ENCODE measurements at places on chromosomes 1 and 21.

GRCh38 chr1:81937791-81938450 lies 137.2 kb downstream of the ADGRL2 start:
- no peak for DNase-seq

- DNase-seq = no peak
Observed at GRCh38 chr1:170695955-170696590, 32.1 kb downstream of the PRRX1 start.

DNA sequence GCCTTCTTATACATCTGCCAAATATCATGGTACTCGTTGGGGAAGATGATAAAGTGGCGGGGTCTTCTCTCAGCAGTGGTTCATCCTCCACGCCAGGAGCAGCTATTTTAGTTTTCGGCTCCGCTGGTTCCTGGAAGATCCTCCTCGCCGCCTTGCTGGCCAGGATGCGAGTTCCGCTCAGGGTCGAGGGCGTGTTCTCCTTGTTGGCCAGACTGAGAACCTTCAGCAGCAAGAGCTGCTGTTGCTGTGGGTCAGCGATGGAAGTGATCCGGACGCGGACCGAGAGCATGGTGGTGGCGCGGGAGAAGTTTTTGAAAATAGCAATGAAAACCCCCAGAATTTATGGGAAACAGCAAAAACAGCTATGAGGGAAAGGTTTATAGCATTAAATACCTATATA lies 11.4 kb upstream of the CFAP126 start:
- no peak for DNase-seq

- no peak for DNase-seq
Observed at GRCh38 chr1:97334454-97334853, 586.4 kb downstream of the DPYD start.

GRCh38 chr1:203044546-203045250 lies 18.4 kb downstream of the PPFIA4 start:
- no peak for DNase-seq

- DNase-seq = no peak
Observed at GRCh38 chr1:93702828-93703183, 21.2 kb upstream of the BCAR3 start.

DNA sequence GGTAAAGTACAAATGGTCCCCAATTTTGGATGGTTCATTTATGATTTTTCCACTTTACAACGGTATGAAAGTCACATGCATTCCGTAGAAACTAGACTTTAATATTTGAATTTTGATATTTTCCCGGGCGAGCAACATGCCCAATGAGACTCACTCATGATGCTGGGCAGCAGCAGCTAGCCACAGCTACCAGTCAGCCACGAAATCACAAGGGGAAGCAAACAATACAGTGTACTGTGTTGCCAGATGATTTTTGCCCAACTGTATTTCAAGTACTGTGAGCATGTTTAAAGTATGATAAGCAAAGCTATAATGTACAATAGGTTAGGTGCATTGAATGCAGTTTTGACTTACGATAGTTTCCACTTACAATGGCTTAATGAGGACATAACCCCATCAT lies 266.8 kb downstream of the VAV3 start:
- no peak for DNase-seq

GRCh38 chr1:192587386-192588266 lies 12.1 kb downstream of the RGS1 start:
- no peak for DNase-seq

GRCh38 chr1:34066981-34067603 lies 97.9 kb downstream of the CSMD2 start:
- no peak for DNase-seq

GRCh38 chr21:24208562-24209260 lies 1398.6 kb downstream of the MRPL39 start:
- DNase-seq = no peak

GRCh38 chr1:111127923-111128643 lies 11.8 kb downstream of the DRAM2 start:
- peak; percentile 28 for DNase-seq

GRCh38 chr1:172040466-172040865 lies 199.2 kb downstream of the DNM3 start:
- no peak for DNase-seq

- no peak for DNase-seq
Observed at GRCh38 chr1:18481190-18481920, 625 bp downstream of the KLHDC7A start.

DNA sequence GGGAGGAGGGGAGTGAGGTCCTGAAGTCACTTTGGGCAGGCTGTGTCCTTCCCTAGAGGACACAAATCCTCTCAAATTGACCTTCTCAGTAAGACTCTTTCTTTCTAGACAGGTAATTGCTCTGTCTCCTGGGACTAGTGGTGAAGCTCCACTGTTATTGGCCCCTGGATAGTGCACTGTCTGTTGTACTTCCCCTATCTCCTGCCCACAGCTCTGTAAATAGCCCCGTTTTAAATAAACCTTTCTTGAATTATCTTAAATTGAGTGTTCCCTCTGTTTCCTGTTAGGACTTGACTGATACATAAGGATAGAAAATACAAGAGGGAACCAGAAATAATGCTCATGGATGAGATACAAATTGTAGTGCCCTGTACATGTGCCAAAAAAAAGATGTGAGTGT lies 229.5 kb upstream of the USP24 start:
- no peak for DNase-seq

DNA sequence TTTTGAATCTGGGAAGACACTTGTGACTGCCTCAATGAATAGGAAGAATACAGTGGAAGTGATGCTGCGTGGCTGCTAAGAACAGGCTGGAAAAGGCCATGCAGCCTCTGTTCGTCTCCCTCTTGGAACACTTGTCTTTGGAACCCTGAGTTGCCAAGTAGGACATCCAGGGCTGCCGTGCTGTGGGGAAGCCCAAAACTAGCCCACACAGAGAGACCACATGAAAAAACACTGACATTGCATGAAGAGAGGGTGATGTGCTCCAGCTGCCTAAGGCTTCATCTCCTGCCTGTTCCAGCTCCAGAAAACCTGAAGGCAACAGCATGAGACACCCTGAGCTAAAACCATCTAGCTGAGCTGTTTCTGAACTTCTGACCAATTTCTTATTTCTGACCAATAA lies 61.1 kb upstream of the GNG4 start:
- no peak for DNase-seq

DNA sequence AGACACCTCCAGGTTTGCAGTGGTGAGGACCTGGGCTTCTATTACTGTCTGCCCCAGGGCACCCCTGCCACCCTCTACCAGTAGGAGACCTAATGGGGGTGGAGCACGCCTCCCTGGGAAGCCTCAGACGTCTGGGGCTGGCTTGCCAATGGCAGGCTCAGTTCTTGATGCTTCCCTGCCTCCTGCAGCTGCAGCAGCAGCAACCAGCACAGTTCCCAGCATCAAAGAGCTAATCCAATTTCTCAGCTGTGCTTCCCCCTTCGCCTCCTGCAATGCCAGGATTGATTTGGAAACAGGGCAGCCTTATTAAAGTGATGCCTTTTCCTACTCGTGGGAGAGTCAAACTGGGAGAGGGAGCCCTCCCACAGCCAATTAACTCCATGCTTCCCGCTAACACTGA lies 8.2 kb downstream of the SYT2 start:
- no peak for DNase-seq

DNA sequence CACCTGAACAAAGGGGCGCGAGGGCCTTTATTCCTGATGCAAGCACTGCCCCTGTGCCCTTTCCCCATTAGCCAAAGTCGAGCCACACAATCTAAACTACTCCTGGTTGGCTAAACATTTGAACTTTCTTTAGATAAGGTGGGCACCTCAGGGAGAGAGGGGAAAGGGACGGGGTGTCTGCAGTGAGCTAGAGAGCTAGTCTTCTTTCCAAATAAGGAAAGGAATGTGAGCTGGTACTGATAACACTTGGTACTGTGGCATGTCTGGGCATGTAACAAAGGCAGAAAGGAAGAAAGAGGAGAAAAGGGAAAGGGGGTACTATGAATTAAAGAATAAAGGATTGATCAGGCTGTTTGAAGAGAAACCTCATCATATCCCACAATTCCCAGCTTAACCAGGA lies 62.8 kb downstream of the OVGP1 start:
- no peak for DNase-seq

DNA sequence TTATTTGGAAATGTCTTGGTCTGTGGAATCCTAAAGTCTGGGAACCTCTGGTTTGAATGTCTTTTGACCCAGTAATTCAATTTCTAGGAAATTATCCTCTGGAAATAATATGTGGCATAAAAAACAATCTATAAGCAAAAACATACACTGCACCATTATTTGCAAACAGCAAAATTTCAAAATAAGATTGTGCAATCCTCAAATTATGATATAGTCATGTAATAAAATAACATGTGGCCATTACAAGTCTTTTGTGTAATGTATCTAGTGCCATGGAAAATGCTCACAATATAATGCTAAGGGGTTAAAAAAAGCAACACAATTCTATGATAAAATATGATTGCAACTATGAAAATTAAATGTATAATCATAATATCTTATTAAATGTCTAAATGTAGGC lies 312.9 kb upstream of the RUNX1 start:
- DNase-seq = no peak

DNA sequence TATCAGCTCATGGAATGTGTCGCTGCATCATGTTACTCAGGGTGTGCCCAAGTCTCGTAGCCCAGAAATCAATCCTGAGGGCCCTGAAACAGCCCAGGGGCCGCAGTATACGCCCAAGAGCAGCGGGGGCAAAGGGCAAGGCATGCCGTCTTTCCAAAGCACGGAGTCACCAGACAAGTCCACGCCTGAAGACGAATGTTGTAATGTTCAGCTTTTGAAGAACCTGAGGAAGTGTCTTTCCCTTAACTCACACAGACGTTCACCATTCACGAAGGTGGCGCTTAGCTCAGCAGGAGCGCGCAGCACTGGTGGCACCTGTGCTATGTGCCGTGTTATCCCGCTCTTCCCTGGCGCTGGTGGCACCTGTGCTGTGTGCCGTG lies 18.8 kb upstream of the PWP2 start:
- no peak for DNase-seq

DNA sequence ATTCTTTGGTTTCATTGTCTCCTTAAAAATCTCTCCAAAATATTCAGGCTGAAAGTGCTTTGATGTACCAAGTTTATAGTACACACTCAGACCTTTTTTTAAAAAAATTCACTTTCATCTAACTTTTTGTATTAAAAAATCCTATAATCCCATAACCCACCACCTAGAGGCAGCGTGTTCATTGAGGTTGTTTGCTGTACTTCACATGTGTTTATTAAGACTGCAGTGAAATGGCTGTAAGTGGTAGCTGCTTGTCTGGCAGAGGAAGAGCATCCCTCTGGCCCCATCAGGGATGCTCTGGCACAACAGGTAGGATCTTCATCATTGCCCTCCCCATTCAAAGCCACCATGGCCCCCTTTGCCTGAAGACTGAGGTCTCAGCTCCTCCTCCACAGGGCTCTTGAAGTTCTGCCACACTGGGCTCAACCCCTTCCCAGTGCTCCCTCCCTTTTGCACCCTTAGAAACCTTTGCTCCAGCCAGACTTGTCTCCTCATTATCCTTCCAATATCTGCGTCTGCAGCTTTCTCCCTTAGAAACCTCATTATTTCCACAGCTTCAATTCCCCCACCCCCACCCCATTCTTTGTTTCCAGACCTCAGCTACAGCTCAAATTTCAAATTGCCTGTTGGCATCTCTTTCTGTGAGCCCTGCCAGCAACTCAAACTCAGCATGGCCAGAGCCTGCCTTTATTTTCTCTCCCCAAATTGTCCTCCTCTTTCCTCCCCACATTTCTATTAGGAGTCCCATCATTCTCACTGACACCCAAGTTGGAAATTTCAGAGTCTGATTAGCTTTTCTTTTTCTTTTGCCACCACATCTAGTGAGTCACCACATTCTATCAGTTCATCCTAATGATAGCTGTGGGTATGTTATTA lies 369.6 kb upstream of the USP24 start:
- no peak for DNase-seq

GRCh38 chr1:19650416-19651140 lies 6.5 kb downstream of the NBL1 start:
- no peak for DNase-seq

DNA sequence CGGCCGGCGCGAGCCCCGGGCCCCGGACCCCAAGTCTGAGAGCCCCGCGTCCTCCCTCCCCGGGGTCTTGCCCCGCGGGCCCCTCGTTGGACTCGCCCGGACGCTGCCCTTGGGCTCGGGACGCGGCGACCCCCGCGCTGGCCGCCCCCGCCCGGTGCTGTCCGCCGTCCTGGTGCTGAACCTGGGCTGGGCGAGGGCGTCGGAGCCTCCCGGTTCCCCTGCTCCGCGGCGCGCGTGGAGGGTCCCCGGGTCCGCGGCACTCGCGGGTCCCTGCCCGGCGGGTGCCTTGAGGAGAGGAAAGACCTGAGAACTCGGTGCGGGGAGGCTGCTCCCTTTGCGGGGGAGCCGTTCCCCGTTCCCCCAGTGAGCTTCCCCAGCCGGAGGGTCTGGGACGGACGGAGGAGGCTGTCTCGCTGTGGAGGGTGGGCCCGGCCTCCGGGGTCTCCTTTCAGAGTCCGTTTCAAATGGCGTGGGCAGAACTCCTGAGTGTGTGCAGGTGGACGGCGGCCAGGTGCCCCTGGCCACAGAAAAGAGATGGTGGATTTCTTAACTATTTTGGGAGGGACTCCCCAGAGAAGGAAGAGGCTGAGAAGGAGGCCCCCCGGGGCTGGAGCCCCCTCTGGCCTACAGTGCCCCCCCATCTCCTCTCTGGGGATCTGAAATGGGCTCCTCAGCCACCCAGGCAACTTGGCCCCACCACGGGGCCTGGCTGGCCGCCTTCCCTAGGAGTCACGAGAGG lies 595 bp downstream of the GABRD start:
- no peak for DNase-seq
